ENCODE measurements at places on chromosomes 7 and 10. TPM values are rescaled to one million over a fixed set of nuclear protein-coding genes. Genes with fewer than 3 reads are reported as not detected.

Gene ARHGEF35
- 9.6 TPM for total RNA-seq

Gene BTBD16
- not detected for total RNA-seq

Gene PDE6C
- not detected for total RNA-seq

Gene MCM10
- 74.2 TPM for total RNA-seq

Gene RAPGEF5
- total RNA-seq, result 0.29 TPM

Gene DENND2A
- not detected for total RNA-seq

Gene NODAL
- total RNA-seq, result not detected

Gene EBF3
- total RNA-seq, result not detected

Gene UBTD1
- 2.6 TPM for total RNA-seq

Gene CCL26
- 2.0 TPM for total RNA-seq

Gene FAM237B
- not detected for total RNA-seq

Gene SFRP4
- total RNA-seq, result not detected

Gene ZNF398
- total RNA-seq, result 8.4 TPM

Gene TAS2R4
- 0.56 TPM for total RNA-seq

Gene ZNF804B
- not detected for total RNA-seq

Gene HTR5A
- total RNA-seq, result not detected

Gene TLX1
- total RNA-seq, result not detected

Gene AIFM2
- total RNA-seq, result 5.3 TPM

Gene CCDC172
- total RNA-seq, result not detected

Gene HOXA1
- total RNA-seq, result 0.29 TPM
